ENCODE measurements at places on chromosomes 2 and 18.

DNA sequence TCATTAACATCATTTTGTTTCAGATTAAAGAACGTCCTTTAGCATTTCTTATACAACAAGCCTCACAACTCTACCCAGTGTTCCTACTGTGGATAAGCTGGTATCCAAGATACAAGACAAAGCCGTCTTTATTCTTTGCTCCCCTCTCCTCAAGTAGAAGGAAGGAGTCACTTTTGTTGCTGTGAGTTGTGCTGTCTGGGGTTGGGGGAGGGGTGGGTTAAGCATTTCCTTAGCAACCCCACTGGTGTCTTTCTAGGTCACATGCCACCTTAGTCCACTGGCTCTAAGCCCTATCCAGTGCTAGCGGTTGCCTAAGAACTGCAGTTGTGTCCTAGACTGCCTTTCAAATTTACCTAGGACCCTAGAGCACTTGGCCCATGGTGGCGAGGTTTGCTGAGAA, 155.6 kb upstream of the PIEZO2 start:
- no peak for DNase-seq

DNA sequence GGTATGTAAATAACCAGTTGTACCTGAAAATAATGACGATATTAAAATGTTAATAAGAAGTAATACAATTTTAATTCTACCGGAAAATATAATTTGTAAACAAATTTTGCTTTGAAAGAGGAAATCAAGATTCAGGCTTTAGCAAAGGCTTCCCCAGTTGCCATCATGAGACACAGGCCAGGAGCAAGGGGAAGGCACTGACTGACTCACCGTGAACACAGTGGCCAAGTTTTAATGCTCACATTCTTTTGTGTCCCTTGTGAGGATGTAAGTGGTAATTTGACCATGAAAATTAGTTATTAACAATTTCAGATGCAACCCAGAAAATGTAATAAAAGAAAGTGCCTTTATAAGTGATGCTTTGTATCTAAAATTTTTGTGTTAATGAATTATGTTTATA, 164.1 kb downstream of the GREB1L start:
- DNase-seq = peak; percentile 2

GRCh38 chr2:174450021-174450816, 36.6 kb downstream of the GPR155 start:
- DNase-seq = no peak

- DNase-seq = no peak
Observed at GRCh38 chr2:68432696-68433658, 34.1 kb downstream of the FBXO48 start.

- DNase-seq = no peak
Observed at GRCh38 chr2:160418398-160418765, 75.2 kb downstream of the RBMS1 start.

DNA sequence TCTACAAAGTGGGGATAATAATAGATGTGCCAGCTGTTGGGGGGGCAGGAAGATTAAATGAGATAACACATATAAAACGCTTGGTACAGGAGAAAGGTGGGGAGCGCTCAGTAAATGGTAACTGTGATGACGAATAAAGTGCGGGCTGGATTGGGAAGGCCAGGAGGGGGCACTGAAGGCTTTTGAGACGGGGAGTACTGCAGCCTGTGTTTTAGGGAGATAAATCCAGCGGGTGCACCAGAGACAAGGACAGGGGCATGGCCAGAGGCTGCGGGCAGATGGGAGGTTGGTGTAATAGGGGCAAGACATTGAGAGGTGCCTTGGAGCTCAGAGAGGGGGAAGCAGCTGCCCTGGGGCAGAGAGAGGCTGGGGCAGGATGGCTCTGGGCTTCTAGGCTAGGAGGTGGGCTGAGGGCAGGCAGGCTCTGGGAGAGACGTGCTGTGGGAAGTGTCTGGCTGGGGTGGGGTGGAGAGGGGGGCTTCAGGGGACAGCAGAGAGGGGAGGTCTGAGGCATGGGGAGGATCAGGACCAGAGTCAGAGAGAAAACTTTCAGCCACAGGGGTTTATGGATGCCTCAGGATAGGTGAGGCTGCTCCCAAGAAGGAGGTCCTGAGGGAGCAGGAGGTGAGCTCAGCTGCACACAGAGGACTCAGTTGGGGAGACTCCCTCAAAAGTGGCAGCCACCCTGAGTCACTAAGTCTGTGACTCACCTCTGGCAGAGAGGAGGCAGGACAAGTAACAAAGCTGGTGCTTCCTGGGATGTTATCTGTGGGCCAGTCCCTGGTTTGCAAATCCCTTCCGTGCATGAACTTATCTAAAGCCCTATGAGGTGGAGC, 18.8 kb downstream of the TEX44 start:
- DNase-seq = peak; percentile 92

GRCh38 chr18:35683021-35683420, 101.5 kb downstream of the GALNT1 start:
- peak; percentile 60 for DNase-seq

DNA sequence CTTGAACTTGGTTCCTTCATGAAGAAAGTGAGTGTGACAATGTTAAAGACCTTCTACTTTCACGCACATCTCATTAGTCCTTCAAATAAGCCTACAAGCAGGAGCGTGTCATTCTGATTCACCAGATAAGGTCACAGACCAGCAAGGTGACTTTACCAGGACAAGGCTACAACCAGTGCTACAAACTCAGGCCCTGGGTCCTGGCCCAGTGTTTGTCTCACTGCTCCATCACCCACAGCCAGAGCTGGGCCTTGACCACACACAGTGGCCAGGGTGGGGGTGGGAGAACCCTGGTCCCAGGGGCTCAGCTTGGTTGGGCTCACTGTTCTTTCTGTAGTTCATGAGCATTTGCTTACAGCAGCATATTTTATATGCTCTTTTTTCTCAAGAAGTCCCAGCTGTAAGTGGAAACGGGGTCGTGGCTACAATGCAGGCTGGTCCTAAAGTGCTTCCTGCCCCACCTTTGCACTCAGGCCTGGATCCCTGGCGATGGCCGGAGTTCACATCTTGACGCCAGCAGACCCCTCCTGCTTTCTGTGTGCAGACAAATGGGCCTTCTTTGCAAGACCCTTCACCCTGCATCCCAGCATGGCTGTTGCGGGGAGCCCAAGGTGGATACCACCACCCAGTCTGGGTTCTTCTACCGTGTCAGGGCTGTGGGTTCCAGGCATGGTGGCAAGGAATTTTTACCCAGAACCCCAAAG, 153.6 kb upstream of the EPAS1 start:
- no peak for DNase-seq

DNA sequence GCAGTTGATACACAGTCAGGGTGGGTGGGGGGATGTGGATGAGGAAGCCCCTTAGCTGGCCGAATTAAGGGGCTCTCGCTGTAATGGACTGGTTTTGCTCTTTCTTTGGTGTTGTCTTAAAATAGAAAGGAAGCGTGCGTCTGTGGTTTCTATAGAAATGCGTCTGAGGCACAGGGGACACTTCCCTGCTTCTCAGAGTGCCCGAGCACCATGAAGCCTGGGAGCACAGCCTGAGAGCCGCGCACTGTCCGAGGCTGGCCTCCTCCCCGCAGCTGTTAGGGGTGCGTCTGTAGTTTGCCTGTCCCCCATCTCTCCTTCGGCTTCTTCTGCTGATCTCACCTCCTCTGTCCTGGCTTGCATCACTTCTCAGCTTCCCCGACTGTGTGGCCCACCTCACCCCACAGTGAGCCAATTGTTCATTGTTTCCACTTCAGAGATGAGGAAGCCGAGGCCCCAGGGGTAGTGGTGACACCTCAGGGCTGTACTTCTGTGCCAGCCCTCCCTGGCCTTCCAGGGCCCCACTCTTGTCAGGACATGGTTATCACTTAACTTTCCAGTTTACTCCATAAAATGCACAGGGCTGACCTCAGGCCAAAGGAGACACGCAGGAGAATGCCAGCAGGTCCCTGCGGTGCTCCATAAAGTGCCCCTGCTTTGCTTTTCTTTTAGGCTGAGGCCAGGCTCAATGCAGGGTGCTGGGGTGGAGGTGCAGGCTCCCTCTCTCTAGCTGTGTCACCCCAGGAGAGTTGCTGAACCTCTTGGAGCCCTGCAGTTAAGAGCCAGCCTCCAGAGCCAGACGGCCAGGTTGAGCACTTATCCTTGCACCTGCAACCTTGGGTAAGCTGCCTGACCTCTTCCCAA, 210.6 kb downstream of the SEPTIN10 start:
- no peak for DNase-seq

GRCh38 chr2:138677221-138677620, 103.0 kb downstream of the NXPH2 start:
- DNase-seq = no peak

GRCh38 chr2:224369028-224369632, 32.8 kb downstream of the FAM124B start:
- DNase-seq = peak; percentile 47

DNA sequence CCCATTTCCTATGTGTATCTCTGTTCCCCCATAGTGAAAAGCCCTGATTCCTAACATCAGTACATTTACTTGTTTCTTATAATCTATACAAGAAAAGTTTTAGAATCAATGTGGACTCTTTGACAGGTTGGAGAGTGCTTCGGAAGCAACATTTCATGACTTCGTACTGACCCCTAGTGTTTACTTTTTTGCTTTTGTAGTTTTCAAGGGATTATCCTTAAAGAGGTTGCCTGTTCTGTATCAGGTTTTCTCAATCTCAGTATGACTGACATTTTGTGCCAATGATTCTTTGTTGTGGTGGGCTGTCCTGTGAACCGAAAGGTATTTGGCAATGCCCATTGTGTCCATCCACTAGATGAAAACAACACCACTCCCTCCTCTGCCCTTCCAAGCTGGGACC, 43.3 kb upstream of the SERPINB2 start:
- DNase-seq = peak; percentile 48

DNA sequence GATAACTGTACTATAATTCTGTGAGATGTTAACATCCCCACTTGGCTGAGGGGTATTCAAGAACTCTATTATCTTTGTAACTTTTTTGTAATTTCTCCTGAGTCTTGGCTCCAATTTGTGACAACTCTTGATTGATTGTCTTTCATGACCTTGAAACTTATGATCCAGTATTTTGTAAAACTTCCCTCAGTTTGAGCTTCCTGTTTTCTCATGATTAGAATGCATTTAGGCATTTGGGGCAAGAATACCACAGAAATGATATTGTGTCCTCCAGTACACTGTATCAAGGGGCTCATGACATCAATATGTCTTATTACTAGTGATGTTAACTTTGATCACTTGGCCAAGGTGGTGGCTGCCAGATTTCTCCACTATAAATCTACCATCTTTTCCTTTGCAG, 37.4 kb downstream of the PNO1 start:
- no peak for DNase-seq

GRCh38 chr18:39635966-39636365, 2070.4 kb upstream of the CELF4 start:
- no peak for DNase-seq

DNA sequence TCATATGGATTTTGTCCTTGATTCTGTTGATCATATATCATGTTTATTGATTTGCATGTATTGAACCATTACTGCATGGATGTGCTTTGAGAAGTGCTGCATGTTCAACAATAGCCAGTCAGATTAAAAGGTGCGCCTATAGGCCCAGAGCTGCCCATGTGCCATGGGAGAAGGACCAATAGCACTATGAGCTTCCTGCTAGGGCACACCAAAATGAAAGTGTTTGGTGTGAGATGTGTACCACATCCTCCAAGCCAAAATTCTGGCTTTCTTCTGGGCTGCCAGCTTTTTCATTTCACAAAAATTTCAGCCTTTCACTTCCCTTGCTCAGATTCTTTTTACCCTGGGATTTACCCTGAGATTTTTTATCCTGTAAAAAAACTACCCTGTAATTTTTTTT, 34.8 kb upstream of the MMADHC start:
- no peak for DNase-seq

DNA sequence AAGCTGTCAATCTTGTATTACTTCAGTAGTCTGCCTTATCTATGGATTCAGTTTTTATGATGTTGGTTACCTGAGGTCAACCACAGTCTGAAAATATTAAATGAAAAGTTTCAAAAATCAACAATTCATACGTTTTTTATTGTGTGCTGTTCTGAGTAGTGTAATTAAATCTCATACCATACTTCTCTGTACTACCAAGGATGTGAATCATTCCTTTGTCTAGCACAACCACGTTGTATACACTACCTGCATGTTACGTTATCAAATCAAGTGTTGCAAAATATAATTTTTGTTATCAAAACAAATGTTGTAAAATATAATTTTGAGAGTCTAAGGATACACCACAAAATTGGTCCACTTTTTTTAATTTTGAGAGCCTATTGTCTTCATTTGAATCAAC, 590.2 kb upstream of the SETBP1 start:
- DNase-seq = no peak

GRCh38 chr2:27378809-27379290, 1.7 kb downstream of the ZNF513 start:
- DNase-seq = no peak

DNA sequence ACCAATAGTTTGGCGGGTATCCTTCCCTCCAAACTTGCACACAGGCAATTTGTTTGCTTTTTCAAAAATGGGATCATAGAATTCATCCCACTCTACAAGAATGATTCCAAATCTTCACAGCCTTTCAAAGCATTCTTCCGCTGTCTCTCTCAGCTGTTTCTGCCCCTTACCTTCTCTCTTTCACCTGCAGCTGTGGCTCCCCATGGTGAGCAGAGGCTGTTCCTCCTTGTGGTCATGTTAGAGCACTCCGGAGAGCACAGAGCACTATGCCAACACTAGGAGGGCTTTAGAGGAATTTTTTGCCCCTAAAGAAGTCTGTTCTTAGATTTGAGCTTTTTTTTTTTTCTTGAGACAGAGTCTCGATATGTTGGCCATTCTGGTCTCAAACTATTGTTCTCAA, 30.4 kb downstream of the MTHFD2 start:
- no peak for DNase-seq

- no peak for DNase-seq
Observed at GRCh38 chr2:9939587-9940485, 11.7 kb upstream of the GRHL1 start.

DNA sequence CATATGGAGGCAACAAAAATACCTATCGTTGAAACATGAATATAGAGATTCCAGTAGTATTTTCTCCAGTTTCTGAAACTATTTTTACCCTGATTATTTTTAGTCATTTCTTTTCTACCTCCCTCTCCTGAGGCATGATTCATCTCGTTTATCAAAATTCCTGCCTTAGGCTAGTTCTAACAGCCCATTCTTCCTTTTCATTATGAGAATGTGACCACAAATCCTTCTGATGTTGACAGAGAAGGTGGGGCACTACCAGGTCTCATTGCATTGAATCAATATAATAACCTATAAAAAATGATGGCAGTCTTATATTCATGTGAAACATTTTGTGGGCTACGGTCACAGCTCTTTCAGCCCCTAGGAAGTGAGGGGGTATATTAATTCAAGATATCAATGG, 406.5 kb upstream of the UBE2E3 start:
- DNase-seq = peak; percentile 46

DNA sequence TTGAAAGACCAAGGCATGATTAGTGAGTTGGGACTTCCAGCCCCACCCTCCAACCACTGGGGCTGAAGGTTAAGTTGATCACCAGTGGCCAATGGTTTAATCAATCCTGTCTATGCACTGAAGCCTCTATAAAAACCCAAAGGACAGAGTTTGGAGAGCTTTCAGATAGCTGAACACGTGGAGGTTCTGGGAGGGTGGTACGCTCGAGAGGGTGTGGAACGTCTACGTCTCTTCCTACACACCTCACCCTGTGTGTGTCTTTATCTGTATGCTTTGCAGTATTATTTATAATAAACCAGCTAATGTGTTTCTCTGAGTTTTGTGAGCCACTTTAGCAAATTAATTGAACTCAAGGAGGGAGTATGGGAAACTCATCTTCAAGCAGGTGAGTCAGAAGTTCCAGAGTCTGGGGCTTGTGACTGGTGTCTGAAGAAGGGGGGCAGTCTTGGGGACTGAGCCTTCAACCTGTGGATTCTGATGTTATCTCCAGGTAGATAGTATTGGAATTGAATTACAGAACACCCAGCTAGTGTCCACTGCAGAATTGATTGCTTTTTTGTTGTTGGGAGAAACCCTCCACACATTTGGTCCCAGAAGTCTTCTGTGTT, 20.3 kb downstream of the ACTR3 start:
- DNase-seq = no peak

Data from fibroblast of skin of back (primary cell).